Esophagus (tissue), 2 donors: ENCODE measurements at places on chromosomes 16 and 17. TPM values are rescaled to one million over a fixed set of nuclear protein-coding genes. Genes with fewer than 3 reads are reported as not detected.

Gene SPSB3
- 126 TPM for polyA plus RNA-seq

Gene CDRT4
- 2.8 TPM for polyA plus RNA-seq

Gene PIK3R6
- 0.39 TPM for polyA plus RNA-seq

Gene AANAT
- not detected for polyA plus RNA-seq

Gene KRTAP4-6
- polyA plus RNA-seq, result not detected

Gene SDK2
- 0.29 TPM for polyA plus RNA-seq

Gene DLG4
- 3.2 TPM for polyA plus RNA-seq

Gene KRTAP9-8
- polyA plus RNA-seq, result not detected

Gene RAB37
- 0.86 TPM for polyA plus RNA-seq
